Stimulated activated CD8-positive, alpha-beta memory T cell treated with anti-CD3 and anti-CD28 coated beads, Interleukin-7, amount 100 ng/mL, for 48 hours (primary cell): ENCODE measurements at places on chromosomes 11 and 22.

GRCh38 chr11:88410056-88410455 is 72.5 kb upstream of the CTSC start:
- no peak for DNase-seq

- no peak for DNase-seq
Measured at GRCh38 chr11:72012091-72012630, 13.5 kb downstream of the IL18BP start.

DNA sequence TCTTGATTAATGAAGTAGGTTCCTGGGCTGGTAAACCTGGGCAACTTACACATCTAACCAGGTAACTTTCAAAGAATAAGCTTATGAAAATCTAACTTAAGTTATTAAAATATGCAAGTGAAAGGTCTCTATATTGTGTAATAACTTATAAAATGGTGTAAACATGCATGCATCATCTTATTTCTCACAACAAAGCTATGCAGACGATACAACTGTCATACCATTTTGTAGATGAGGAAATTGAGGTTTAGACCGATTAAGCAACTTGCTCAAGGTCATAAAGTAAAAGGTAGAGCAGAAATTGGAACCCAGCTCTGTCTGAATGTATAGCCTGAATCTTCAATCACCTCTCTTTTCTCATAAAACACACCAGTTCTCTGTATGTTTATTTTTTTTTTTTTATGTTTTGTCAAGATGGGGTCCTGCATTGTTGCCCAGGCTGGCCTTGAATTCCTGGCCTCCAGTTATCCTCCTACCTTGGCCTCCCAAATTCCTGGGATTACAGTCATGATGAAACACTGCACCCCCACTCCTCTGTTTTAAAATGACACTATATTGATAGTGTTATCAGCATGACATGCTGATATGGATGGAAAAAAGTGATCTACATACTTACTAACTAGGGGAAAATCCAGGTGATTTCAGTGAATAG is 109.6 kb downstream of the SGSM3 start:
- DNase-seq = no peak

DNA sequence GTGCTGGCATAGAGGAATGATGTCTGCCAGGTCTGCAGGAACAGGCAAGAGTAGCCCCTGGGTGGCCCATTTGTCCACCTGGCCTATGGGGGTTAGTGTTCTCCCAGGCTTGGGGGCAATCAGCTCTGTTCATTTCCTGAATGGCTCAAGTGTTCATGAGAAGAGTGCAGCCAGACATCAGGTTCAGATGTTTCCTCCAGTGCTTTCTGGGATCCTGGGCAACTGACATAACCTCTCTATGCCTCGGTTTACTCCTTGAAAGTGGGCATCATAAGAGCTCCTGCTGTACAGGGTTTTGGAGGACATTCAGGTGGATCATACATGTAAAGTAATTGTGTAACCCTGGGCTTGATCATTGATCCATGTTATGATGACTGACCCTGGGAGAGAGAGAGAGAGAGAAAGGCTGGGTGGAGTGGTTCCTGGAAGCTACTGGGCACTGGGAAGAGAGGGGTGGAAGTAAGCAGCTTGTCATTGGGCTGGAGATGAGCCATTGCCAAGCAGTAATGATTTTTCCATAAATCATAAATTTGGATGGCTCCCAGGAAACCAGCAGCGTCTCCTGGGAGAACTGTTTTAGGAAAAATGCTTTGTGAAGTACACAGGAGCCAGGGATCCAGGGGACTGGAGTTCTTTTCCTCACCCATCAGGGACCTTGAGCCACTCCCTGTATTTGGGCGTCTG is 30.2 kb upstream of the ACCSL start:
- DNase-seq = no peak

GRCh38 chr22:35971456-35972119 is 57.0 kb downstream of the RBFOX2 start:
- no peak for DNase-seq

- DNase-seq = no peak
Measured at GRCh38 chr11:12272821-12273617, 104.4 kb upstream of the PARVA start.
